ENCODE measurements at places on chromosomes 7 and 10. TPM values are rescaled to one million over a fixed set of nuclear protein-coding genes. Genes with fewer than 3 reads are reported as not detected.

DNA sequence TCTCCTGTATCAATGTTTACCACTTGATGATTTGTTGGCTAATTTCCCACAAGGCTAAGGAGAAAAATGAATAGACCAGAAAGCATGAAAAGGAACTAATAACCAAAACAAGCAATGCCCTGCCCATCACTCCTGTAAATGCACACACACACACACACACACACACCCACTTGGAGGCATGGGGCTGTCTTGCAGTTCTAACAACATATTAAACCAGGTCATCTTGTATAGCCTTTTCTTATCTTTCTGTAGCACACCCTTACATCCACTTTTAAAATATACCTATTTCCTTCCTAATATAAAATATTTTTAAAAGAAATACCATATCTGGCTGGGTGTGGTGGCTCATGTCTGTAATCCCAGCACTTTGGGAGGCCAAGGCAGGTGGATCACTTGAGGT is 105.3 kb downstream of the CTTNBP2 start:
- DNase-seq = no peak

- DNase-seq = no peak
Observed at GRCh38 chr10:117342641-117343040, 32.6 kb downstream of the PDZD8 start.

DNA sequence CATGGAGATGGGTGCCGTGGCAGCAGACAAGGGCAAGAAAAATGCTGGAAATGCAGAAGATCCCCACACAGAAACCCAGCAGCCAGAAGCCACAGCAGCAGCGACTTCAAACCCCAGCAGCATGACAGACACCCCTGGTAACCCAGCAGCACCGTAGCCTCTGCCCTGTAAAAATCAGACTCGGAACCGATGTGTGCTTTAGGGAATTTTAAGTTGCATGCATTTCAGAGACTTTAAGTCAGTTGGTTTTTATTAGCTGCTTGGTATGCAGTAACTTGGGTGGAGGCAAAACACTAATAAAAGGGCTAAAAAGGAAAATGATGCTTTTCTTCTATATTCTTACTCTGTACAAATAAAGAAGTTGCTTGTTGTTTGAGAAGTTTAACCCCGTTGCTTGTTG is 25.9 kb downstream of the BAG3 start:
- no peak for DNase-seq

GRCh38 chr10:19628767-19629560 is 187.3 kb upstream of the PLXDC2 start:
- DNase-seq = no peak

The TAS2R41 gene
- not detected for total RNA-seq

GRCh38 chr10:83252596-83252995 is 886.7 kb upstream of the GHITM start:
- no peak for DNase-seq

All from kidney (tissue), 22 donors.